ENCODE measurements at places on chromosomes 1 and 21.

DNA sequence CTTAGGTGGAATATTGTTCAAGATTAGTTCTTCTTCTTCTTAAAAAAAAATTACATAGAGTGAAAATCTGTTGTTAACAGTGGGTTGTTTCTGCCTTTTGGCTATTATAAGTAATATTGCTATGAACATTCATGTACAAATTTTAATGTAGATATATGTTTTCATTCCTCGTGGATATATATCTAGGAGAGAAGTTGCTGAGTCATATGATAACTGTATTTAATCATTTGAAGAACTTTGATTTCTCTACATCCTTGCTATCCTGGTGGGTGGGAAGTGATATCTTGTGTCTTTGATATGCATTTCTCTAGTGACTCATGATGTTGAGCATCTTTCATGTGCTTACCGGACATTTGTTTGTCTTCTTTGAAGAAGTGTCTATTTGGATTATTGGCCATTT is 29.9 kb downstream of the MAST2 start:
- DNase-seq = no peak

- DNase-seq = no peak
Measured at GRCh38 chr21:36962098-36962780, 4.2 kb downstream of the HLCS start.

GRCh38 chr1:91171898-91172297 is 150.1 kb upstream of the ZNF644 start:
- DNase-seq = no peak

GRCh38 chr21:41620982-41621381 is 113.0 kb upstream of the TMPRSS2 start:
- DNase-seq = no peak

DNA sequence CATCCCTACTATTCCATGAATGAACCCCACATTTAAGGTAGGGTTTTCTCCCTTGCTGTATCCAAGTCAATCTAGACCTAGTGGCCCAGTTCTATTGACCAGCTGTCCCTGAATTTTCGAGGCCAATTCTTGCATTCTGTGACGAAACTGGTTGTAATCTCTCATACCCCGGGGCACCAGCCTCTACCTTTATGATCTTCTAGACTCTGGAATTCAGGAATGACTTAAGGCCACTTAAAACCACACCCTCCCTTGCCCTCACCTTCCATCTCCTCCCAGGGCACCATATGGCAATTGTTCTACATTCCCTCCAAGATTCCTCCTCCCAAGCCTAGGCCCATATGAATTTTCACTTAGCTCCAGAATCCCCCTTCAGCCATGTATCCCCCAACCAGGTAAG is 48.9 kb downstream of the RHOU start:
- DNase-seq = no peak

DNA sequence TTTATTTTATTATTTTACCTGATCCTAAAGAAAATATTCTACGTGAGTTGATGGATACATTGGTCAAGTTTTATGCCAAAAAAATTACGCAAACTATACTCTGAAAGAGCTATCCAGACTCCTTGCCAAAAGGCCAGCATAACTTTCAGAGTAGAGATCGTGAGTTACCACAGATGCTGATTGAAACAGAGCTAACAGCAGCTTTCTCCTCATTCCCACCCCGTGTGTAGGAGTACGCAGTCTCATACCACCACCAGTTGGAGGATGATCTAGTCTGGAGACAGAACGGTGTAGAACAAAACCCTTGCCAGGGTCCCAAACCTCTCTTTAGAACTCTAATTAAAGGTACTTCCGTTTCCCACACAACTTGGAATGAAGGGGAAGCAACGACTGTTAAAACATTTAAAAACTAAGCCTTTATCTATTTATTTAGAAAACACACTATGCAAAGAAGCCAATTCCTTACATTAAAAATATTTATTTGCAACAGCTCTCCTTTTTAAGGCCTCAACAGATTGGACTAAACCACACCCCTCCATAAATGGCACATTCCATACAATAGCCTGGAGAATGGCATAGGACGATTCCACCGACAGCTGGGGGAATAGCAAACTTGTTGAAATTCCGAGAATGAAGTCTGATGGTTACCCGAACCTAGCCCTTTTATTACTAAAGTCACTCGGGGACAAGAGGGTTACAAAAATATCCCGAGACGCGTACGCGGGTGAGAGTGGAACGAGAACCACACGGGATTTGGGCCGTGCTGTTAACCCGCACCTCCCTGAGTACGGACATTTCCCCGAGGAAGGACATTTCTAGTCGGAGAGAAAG is 1.4 kb downstream of the NUCKS1 start:
- DNase-seq = peak; percentile 73
